ENCODE measurements at places on chromosomes 16 and 17.

DNA sequence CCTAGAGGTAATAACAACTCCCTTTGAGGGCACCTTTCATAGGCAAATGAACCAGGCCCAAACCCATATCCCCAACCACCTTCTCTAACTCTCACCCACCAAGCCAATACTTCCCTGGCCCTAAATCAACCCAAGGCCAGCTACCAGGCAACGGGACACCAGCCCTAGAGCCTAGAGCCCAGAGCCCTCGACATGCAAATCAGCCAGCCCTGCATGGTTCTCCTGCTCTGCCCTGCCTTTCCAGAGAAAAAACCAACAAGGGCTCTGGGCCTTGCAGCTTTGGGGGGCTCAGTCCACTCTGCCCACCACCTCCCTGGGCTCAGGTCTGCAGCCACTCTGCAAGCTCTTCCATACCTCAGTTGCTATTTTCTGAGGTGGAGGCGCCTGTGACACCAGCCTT, 55.0 kb downstream of the PITPNM3 start:
- peaks cover 3% of the 10 kb centered on the region for H3K4me1 ChIP-seq
- no peaks in the 10 kb centered on the region for H3K36me3 ChIP-seq
- no peak overlapping the region for H3K27ac ChIP-seq
- no peak for DNase-seq
- H3K4me3 ChIP-seq, result no peak overlapping the region
- H3K27me3 ChIP-seq, result no peaks in the 10 kb centered on the region

GRCh38 chr17:35666967-35667532, 64.4 kb upstream of the RASL10B start:
- no peak overlapping the region for H3K27ac ChIP-seq
- H3K36me3 ChIP-seq, result peaks cover 9% of the 10 kb centered on the region
- no peak overlapping the region for H3K4me3 ChIP-seq
- DNase-seq, result no peak
- no peaks in the 10 kb centered on the region for H3K27me3 ChIP-seq

- no peaks in the 10 kb centered on the region for H3K27me3 ChIP-seq
- DNase-seq, result no peak
- H3K4me1 ChIP-seq, result peaks cover 18% of the 10 kb centered on the region
These were observed 1.4 kb downstream of the MCRIP2 start for GRCh38 chr16:643050-643368.

DNA sequence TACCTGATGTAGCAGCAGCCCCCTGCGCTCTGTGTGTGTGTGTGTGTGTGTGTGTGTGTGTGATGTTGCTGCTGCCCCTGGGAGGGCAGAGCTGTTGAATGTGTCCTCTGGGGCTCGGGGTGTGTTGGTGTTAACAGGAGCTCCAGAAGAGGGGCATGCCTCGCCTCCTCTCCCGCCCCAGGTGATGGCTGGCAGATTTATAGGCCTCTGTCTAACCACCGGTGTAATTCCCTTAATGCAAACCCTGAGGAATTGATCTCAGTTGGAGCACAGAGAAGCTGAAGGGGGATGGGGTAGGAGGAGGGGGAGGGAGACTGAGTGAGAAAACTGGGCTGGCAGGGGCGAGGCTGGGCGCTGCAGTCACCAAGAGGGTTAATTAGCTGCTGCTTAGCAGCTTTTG, 10.0 kb downstream of the CACNA1G start:
- no peaks in the 10 kb centered on the region for H3K36me3 ChIP-seq
- peaks cover 11% of the 10 kb centered on the region for H3K27me3 ChIP-seq
- DNase-seq, result no peak
- H3K4me1 ChIP-seq, result peaks cover 9% of the 10 kb centered on the region
- H3K27ac ChIP-seq, result no peak overlapping the region

DNA sequence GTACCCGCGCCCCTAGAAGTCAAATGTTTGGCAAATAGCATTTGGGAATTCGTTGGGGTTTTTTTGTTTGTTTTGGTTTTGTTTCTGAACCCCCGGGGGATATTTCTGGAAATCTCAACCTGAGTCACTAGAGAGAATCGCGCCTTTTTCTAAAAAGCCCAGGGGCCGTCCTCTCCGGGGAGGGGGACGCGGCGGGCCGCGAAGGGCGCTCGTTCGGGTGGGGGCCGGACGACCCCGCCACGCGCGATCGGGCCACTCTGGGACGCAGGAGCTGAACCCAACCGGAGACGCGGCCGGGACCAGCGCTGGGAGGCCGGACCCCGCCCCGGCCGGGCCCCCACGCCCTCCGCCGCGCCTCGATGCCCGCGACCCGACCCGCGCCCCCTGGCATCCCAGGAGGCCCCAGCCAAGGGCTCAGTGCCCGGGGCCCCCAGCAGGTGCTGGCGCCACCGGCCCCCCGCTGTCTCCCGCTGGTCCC, 302 bp downstream of the LITAF start:
- H3K27ac ChIP-seq, result no peak overlapping the region
- no peaks in the 10 kb centered on the region for H3K36me3 ChIP-seq
- H3K4me1 ChIP-seq, result peaks cover 28% of the 10 kb centered on the region
- peaks cover 12% of the 10 kb centered on the region for H3K27me3 ChIP-seq
- no peak for DNase-seq

- no peak for DNase-seq
- H3K4me1 ChIP-seq, result no peaks in the 10 kb centered on the region
- H3K27ac ChIP-seq, result no peak overlapping the region
These were observed 167.2 kb downstream of the PARN start for GRCh38 chr16:14462811-14463210.
